ENCODE measurements at places on chromosomes 7 and 10. TPM values are rescaled to one million over a fixed set of nuclear protein-coding genes. Genes with fewer than 3 reads are reported as not detected.
A peak's percentile ranks its signal among the peaks of the same experiment; 100 is the strongest.

Gene PIK3AP1
- total RNA-seq, result 2.2 TPM

Gene RHOBTB1
- total RNA-seq, result 37.9 TPM

Gene NUPR2
- not detected for total RNA-seq

Gene SLC16A9
- 0.64 TPM for total RNA-seq

Gene CACUL1
- 41.6 TPM for total RNA-seq

Gene TMEM130
- not detected for total RNA-seq

Gene NMT2
- total RNA-seq, result 18.6 TPM

Gene PRF1
- not detected for total RNA-seq

Gene FAM13C
- total RNA-seq, result 21.8 TPM

Gene GDF2
- not detected for total RNA-seq

Gene SHLD2
- 22.5 TPM for total RNA-seq

Gene FAM25A
- total RNA-seq, result 593 TPM

Gene CCDC7
- total RNA-seq, result 4.6 TPM

Gene ITIH2
- not detected for total RNA-seq

Gene EMX2
- 2.0 TPM for total RNA-seq

Gene ZNF487
- 11.9 TPM for total RNA-seq

Gene FXYD4
- not detected for total RNA-seq

Gene ZNF273
- 184 TPM for total RNA-seq

Gene C10orf143
- total RNA-seq, result 4.0 TPM

Gene ZNF117
- 15.3 TPM for total RNA-seq

Gene SPAM1
- total RNA-seq, result not detected

Gene COL13A1
- total RNA-seq, result 0.94 TPM

DNA sequence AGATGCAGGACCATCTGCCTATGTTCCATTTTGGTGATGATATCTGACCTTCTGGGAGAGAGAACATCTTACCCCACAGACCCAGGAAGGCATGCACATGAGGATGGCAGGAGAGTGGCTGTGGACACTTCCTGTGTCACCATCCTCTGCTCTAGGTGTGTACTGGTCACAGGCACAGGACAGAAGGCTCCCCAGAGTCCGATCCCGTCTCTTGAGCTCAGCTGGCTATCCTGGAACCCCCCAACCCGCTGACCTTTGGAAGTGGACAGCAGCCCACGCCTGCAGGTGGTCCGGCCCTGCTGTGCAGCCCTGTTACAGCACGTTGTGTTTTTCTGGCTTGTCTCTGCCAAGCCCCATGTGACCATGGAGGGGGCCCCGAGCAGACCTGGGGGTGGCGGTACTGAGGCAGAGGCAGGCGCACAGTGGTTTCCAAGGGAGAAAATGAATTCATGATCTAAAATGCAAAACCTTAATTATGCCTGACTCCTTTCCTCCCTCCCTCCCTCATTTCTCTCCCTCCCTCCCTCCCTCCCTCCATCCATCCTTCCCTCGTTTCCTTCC, 178.8 kb downstream of the CUX1 start:
- no peak for DNase-seq

DNA sequence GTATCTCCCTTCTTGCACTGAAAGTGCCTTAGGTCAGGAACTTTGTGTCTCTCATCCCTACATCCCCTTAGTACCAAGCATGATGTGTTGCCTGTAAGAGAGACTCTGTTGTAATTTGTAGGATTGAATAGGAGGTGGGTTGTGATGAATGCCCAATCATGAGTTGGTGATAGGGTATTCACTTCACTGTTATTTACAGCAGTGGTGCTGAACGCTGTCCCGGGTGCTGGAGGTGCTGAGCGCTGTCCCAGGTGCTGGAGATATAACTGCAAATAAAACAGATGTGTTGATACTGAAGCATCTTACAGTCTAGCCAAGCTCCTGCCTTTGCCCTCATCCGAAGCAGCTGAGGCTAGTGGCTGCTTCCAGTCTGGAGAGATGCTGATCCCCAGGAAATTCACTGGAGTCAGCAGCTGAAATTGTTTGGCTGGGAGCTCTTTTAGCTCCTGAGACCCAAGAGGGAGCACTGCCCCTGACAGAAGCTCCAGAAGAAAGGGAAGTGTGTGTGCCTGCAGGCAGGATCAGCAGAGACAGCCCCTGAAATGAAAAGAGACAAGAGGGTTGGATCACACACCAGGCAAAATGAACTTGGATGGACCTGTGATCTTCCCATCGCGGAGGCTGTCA, 183.4 kb downstream of the SORCS3 start:
- DNase-seq, result no peak

DNA sequence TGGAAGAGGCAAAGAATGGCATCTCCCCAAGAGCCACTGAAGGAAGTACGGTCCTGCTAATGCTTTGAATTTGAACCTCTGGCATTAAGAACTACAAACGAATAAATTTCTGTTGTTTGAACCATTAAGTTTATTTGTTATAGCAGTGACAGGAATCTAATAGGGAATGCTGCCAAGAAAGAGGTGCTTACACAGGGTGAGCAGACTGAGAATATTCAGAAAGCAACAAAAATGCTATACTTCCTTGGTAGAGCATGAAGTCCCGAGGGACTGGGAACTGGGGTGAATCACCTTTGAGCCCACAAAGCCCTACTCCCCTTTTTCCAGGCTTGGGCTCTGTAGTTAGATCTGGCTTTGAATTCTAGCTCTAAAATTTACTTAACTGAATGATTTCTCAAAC, 45.0 kb downstream of the PANK1 start:
- DNase-seq, result no peak

GRCh38 chr7:33807779-33808482, 97.4 kb upstream of the BMPER start:
- DNase-seq, result no peak

- DNase-seq, result peak; percentile 78
Measured at GRCh38 chr10:102504179-102504975, 605 bp downstream of the SUFU start.

DNA sequence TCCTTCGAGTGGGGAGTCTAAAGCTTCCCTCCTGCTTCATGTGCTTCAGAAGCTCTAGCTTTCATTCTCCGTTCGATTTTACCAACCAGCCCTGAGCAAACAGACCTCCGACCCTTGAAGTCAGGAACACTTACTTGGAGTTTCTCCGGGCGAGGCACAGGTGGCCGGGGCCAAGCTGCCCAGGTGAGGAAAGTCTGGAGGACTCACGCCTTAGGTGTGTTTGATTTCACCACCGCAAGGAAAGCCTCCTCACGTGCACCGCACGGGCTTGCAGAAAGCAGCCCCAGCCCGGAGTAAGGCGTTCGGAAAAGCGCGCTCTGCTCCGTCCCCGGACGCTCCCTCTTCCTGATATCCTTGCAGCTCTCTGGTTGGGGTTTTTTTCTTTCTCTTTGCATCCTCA, 30.1 kb upstream of the CNPY1 start:
- no peak for DNase-seq

DNA sequence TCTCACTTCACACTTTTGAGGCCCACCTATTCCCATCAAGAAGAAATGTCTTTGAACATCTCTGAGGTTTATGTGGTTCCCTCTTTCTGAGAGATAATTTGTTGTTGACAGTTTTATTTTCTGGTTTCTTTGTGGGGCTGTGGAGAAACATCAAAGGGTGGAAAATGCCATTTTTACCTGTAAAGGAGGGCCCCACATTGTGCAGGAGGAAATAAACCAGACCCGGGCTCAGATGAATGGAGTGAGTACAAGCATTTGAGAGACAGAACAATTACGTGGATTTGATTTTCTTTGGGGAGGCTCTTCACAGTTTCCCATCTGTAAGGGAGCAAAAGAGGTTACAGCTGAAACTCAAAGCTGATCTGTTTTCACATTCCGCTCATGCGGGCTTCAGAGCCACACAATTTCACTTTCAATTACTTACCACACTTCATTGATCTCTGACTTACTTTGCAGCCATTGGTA, 29.8 kb downstream of the ITPRIP start:
- no peak for DNase-seq

DNA sequence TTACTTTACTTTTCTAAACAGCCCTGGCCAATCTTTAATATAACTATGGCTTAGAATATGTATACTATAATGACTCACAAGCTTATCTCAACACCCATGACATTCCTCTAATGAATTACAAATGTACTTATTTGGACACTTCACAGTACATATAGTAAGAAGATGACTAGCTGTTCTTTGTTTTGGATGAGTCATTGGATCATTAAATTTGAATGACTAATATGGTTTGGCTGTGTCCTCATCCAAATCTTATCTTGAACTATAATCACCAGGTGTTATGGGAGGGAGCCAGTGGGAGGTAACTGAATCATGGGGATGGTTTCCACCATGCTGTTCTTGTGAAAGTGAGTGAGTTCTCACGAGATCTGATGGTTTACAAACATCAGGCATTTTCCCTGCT, 807.5 kb upstream of the SORCS1 start:
- no peak for DNase-seq

GRCh38 chr10:132946806-132947546, 4.6 kb upstream of the CFAP46 start:
- DNase-seq, result no peak

DNA sequence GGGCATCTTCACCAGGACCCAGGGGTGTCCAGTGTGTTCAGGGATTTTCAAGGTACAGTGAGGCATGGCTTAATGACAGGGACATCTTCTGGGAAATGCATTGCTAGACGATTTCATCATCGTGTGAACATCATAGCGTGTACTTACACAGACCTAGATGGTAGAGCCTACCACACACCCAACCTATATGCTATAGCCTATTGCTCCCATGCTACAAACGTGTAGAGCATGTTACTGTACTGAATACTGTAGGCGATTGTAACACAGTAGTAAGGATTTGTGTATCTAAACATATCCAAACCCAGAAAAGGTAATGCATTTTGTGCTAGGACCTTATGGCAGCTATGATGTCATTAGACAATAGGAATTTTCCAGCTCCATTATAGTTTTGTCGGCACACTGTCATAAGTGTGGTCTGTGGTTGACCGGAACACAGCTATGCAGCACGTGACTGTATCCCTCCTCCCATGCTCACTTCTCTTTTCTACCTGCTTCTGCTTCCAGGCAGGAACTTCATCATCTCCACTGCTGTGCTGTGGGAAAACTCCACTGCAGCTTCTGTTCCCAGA, 416.2 kb upstream of the NFE2L3 start:
- DNase-seq, result no peak

- no peak for DNase-seq
Measured at GRCh38 chr7:104156842-104157277, 51.0 kb downstream of the ORC5 start.

DNA sequence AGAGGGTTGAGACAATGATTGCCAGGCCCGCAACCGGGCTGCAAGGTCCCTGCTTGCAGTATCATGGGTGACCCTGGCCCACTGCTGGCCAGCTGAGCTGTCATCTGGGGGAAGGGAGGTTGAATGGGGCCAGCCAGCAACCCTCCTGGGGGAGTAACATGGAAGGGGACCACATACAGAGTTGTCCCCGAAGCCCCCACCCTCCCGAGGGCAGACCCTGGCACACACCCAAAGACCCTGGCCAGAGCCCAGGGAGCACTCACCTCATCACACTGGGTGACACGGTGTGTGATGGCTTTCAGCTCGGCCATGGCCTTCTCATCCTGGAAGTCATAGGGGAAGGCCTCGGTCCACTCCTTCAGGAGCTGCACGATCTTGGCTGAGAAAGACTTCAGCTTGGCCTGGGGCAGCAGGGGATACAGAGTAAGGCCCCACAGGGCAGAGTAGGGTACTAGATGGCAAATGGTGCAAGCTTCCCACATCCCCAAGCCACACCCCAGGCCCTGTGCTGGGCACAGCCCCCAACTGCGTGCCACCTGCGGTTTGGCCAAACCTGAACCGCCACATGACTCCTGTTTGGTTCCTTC, 63.4 kb downstream of the CSGALNACT2 start:
- DNase-seq, result no peak

- no peak for DNase-seq
Measured at GRCh38 chr7:138964624-138965436, 16.4 kb downstream of the KIAA1549 start.

GRCh38 chr10:126130271-126130710, 233.9 kb downstream of the FANK1 start:
- DNase-seq, result no peak

GRCh38 chr7:151960449-151960848, 4.2 kb downstream of the GALNTL5 start:
- no peak for DNase-seq

DNA sequence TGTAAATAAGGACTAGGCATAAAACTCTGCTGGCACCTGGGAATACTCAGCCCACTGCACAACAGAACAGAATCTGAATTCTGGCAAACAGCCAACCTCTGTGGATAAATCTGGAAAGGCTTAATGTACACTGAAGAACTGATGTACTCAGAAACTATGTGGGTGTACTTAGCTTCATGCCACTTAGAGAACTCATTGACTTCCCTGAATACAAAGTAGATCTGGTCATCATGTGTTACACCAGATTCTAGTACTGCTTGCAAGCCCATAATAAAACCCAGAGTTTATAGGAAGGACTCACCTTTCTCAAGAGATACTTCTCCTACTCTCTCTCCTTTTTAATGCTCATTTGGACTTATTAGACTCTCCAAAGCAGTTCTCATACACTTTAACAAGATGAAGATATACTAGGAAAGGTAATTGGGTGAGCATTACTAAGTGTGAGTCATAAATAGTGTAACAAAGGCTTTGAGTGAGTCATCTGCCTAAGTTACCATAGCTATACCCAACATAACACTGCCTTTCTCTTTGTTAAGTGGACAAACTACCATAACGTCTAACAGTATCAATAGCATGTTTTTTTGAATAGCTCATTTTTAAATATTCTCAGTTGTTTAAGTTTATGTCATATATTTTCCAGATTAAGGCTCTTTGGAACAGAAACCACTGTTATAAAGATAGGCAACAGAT, 309.1 kb downstream of the MDFIC start:
- no peak for DNase-seq

DNA sequence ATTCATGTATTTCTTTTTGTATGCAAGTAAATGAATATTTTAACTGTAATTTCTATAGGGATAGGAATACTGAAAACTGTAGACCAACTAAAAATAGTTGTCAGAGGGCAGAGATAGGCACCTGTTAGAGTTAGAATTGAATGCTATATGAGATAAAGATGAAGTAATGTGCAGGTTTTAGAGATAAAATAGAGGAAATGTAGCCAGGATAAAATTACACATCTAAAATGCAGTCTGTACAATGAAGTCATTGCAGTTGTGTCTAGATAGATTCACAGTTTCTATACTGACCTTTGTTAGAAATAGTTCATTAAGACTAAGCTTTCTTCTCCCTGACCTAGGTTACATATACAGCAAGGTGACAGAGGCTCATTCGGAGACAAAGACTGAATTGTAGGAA, 46.2 kb downstream of the SMNDC1 start:
- DNase-seq, result no peak

GRCh38 chr7:139560678-139561077, 37.2 kb downstream of the CLEC2L start:
- peak; percentile 62 for DNase-seq

- no peak for DNase-seq
Measured at GRCh38 chr10:58412502-58412961, 27.3 kb downstream of the TFAM start.

- DNase-seq, result no peak
Measured at GRCh38 chr10:7567911-7568620, 98.7 kb downstream of the ITIH5 start.

GRCh38 chr7:26625286-26625685, 239.1 kb downstream of the SKAP2 start:
- DNase-seq, result no peak

- no peak for DNase-seq
Measured at GRCh38 chr7:66247380-66248078, 42.4 kb downstream of the TPST1 start.

- DNase-seq, result no peak
Measured at GRCh38 chr7:148264933-148265557, 325.5 kb upstream of the C7orf33 start.

Data from suprapubic skin (tissue), 4 donors.